GM12892 (cell line): ENCODE measurements at places on chromosomes 13 and 19.

DNA sequence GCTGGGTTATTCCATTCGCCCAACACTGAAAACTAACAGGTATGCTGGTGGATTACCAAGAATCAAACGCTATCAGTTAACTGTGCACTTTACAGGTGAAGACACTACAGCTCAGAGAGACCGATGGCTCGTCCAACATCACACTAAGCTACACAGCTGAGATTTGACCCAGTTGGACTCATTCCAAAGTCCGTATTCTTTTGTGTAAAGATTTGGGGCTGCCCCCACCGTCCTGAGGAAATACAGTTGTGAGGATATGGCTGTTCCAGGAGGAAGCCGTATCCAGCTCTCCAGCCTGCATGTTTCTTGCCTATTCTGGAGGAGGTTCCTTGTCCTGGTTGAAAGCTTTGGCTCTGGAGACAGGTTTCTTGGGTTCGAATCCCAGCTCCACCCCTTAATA, 4.2 kb downstream of the ZSCAN5A start:
- DNase-seq = no peak

- no peak for DNase-seq
Measured at GRCh38 chr13:69828527-69828926, 279.1 kb upstream of the ATXN8OS start.

DNA sequence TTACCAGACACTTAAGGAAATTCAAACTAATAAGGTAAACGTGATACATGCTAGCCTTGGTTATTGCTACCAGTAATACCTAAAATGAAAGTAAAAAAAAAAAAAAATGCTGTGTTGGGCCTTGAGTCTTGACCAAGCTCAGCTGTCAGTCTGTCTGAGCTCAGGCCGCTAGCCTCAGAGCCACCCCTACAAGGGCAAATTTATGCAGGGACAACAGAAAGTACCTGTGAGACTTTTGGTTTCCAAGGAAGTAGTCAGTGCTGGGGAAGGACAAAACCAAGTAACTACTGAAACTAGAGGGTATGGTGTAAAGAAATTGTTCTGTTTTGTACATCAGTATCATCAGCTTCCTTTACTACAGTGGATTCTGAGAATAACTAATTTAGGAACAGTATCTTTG, 134.3 kb upstream of the SLITRK5 start:
- DNase-seq = no peak

- no peak for DNase-seq
Measured at GRCh38 chr13:99331881-99332293, 24.7 kb upstream of the GPR183 start.

- DNase-seq = peak; percentile 88
Measured at GRCh38 chr19:7658219-7658686, 10.6 kb upstream of the RETN start.

- DNase-seq = no peak
Measured at GRCh38 chr19:3682741-3683404, 17.4 kb downstream of the PIP5K1C start.

DNA sequence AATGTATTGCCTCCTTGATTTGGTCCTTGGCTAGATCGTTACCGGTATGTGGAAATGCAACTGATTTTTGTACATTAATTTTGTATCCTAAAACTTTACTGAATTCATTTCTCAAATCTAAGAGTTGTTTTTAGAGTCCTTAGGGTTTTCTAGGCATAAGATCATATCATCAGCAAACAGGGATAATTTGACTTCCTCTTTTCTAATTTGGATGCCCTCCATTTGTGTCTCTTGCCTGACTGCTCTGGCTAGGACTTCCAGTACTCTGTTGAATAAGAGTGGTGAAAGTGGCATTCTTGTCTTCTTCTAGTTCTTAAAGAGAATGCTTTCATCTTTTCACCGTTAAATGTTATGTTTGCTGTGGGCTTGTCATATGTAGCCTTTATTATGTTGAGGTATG, 12.0 kb upstream of the CYP2A13 start:
- no peak for DNase-seq

GRCh38 chr13:40662866-40663265, 3.6 kb downstream of the FOXO1 start:
- no peak for DNase-seq

DNA sequence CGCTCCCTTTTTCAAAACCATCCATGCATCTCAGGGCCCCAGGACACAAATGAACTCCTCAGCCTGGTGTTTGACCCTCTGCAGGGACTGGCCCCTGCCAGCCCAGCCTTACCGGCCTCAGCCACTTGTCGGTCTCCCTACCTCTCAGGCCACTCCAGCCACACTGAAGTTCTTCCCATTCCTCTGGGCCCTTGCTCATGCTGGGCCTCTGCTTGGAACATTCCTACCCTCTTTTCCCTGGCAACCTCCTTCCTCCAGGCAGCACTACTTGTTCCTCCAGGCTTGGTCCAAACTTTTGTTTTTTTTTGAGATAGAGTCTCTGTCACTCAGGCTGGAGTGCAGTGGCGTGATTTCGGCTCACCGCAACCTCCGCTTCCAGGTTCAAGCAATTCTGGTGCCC, 7.6 kb upstream of the EGLN2 start:
- no peak for DNase-seq

- no peak for DNase-seq
Measured at GRCh38 chr13:47148543-47148942, 251.7 kb upstream of the HTR2A start.

- DNase-seq = no peak
Measured at GRCh38 chr19:55111238-55111831, 6.1 kb downstream of the PPP1R12C start.
